Right renal pelvis (tissue), 4 donors: ENCODE measurements at places on chromosomes 4 and X. TPM values are rescaled to one million over a fixed set of nuclear protein-coding genes. Genes with fewer than 3 reads are reported as not detected.
A peak's percentile ranks its signal among the peaks of the same experiment; 100 is the strongest.

GRCh38 chr4:150402871-150403272 is 179.1 kb upstream of the MAB21L2 start:
- peak; percentile 19 for DNase-seq

- no peak for DNase-seq
Observed at GRCh38 chrX:105565856-105566255, 256.5 kb upstream of the NRK start.

DNA sequence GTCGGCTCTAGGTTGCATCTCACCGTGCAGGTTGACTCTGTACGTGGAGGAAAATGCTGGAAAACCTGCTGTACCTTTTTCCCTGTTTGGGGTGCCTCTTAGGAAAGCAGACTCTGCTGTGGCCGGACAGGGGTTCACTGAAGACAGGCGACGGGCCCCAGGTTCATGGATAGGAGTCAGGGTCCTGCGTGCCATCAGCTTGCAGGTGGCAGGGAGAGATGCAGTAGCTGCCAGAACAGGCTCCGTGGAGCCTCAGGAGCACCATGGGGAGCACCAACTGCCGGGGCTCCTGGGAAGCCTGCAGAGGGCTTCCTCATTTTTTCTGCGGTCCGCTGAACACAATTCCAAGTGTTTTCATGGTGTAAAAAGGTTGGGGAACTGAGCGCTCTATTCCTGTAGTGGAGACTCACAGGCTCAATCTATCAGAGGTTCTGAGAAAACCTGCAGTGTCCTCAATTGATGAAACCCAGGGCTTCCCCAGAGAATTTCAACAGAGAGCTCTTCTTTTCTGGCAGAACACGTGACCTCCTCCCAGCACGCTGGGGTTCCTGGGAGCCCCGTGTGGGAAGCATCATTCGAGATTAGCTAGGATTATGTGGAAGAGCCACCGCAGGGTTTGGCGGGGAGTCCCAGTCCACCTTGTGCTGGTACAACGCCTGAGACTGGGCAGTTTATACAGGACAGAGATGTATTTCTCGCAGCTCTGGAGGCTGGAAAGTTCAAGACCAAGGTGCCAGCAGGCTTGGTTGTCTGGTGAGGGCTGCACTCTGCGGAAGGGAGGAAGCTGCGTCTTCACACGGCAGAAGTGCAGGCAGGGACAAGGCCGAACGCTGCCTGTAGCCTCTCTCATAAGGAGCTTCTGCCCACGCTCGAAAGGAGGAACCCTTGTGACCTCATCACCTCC is 1.6 kb downstream of the HTRA3 start:
- no peak for DNase-seq

DNA sequence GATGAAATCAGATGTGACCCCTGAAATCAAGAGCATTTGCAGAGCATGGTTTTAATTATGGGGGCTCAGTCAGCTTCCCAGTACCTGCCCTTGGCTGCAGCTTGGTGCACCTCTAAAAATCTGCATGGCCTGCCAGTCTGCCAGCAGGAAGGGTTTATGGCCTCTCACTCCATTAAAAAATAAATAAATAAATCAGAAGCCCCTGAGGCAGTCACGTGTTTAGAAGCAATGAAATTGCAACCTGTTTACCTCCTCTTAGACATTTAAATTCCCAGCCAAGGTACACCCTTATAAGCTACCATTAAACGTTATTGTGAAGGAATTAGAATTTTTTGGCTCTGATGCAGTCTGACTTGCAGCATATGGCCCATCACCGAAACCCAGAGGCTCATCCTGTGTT is 114.0 kb upstream of the LDB2 start:
- no peak for DNase-seq

Gene PPEF2
- polyA plus RNA-seq, result not detected

Gene ITM2A
- 92.4 TPM for polyA plus RNA-seq

DNA sequence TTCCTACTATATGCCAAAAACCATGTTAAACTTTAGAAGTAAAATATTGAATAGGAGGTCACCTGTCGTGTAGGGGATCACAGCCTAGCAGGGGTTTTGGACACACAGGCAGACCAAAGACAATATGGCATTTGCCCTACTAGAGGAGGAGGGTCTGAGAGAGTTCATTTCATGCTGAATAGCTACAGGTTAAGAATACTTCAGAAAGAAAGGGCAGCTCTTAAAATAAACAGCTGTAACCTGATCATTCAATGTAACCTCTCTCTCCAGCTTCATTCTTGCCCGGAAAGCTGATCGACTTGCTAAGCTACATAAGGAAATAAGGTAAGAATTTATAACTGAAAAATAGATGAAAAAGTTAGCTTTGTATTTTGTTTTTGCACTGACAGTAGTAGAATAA is 79.9 kb downstream of the MAOA start:
- DNase-seq, result no peak

- no peak for DNase-seq
Observed at GRCh38 chr4:41079881-41080560, 134.3 kb downstream of the APBB2 start.

- DNase-seq, result no peak
Observed at GRCh38 chrX:39624166-39624565, 473.6 kb downstream of the BCOR start.

DNA sequence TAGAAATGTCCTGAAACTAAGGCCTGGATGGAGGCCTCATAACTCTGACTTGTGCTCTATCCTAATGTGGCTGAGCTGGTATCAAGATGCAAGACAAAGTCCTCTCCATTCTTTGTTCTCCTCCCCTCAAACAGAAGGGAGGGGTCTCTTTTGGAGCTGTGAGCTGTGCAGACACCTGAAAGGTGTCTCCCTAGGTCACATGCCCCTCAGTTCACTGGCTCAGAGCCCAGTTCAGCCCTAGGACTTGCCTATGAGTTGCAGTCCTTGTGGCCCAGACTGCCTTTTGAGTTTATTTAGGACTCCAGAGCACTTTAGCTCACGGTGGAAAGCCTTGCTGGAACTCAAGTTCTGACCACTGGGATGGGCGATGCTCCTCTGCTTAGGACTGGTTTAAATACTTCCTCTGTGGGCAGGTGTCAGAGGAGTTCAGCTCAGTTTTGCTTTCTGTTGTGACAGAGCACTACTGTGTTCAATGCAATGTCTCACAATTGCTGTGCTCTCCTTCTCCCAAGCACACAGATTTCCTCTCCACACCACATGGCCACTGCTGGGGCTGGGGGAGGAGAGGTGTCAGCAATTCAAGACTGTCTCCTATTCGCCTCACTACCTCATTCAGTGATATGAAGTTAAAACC is 84.8 kb upstream of the ZNF827 start:
- no peak for DNase-seq

Gene CABS1
- polyA plus RNA-seq, result not detected
